D341Med (cell line): ENCODE measurements at places on chromosomes 12 and 14.

DNA sequence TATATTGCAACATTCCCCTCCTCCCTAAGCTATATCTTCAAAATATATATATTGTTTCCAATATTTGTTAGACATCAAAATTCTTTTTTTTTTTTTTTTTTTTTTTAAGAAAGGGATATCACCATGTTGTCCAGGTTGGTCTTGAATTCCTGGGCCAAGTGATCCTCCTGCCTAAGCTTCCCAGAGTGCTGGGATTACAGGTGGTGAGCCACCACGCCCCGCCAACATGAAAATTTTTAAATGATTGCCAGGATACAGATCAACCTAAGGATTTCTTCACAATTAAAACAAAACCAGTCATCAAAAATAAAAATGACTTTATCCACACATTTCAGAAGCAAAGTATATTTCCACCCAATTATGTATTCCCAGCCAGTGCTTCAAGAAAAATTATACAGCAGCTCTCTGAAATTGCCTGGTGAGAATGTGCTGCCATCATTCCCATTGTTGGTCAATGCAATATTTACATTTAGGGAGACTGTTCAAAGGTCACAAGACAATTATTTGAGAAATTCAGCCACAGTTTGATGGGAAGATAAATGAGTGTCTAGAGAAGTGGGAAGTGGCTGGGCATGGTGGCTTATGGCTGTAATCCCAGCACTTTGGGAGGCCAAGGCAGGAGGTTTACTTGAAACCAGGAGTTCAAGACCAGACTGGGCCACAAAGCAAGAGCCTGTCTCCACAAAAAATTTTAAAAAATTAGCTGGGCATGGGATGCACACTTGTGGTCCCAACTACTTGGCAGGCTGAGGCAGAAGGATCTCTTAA, 141.7 kb upstream of the AMIGO2 start:
- no peak for DNase-seq

DNA sequence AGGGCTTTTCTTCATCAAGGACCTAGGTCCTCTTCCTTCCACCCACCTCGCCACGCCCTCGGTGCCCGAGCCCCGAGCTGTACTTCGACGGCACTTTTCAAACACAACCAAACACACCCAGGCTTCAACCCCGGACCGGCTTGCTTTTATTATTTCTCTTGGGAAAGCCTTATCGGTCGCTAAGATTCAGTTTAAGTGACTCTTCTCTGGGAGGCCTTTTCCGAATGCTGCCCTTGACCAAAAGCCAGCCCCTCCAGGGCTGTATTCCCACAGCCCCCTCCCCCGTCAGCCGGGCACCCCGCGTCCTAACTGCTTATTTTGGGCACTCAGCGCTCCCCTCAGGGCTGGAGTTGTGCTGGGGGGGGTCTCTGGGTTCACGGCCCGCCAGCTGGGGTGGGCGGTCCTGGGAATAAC, 644 bp upstream of the PPP4R4 start:
- peak; percentile 34 for DNase-seq

GRCh38 chr12:102728506-102729242, 188.4 kb downstream of the PAH start:
- no peak for DNase-seq

DNA sequence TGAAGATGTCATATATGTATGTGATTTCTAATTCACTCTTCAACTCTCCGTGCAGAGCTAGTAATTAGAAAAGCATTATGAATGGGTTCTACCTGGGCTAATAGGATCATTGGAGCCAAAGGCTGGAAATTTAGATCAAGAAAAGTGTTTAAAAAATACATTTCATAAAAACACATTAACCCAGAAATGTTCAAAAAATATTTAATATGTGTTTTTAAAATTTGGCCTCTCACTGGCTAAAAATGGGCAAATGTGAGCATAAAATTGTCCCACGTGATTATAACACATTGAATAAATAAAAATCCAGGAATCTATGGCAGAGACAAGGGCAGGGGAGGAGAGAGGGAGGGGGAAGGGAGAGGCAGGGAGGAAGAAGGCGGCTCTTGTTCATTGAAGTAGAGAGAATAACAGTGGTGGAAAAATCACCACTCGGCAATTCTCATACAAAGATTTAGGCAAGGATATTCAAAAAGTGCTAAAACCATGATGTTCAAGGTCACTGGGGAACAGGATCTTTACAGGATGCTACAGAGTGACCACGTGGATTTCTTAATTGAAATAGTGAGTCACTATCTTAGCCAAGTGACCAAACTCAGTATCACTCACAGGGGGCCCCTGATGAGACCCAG, 38.8 kb downstream of the FBXO21 start:
- DNase-seq = no peak

GRCh38 chr14:105193916-105194782, 13.0 kb upstream of the NUDT14 start:
- DNase-seq = no peak

- DNase-seq = no peak
Observed at GRCh38 chr12:132675757-132676432, 11.2 kb downstream of the POLE start.

GRCh38 chr12:14613718-14614117, 46.0 kb upstream of the PLBD1 start:
- no peak for DNase-seq
